ENCODE measurements at places on chromosomes 4 and X.
A peak's percentile ranks its signal among the peaks of the same experiment; 100 is the strongest.

- no peak for DNase-seq
These were observed 275.3 kb downstream of the CRLF2 start for GRCh38 chrX:936979-937769.

GRCh38 chr4:1540601-1541375 lies 134.5 kb upstream of the NKX1-1 start:
- DNase-seq: no peak

- peak; percentile 36 for DNase-seq
These were observed 88.5 kb upstream of the ETNPPL start for GRCh38 chr4:108851366-108851765.

- DNase-seq: peak; percentile 25
These were observed 101.8 kb downstream of the AGTR2 start for GRCh38 chrX:116272322-116272721.

GRCh38 chrX:111465669-111466068 lies 45.8 kb upstream of the SERTM2 start:
- DNase-seq: no peak

- DNase-seq: no peak
These were observed 6.6 kb downstream of the TMEM156 start for GRCh38 chr4:39025552-39026085.

DNA sequence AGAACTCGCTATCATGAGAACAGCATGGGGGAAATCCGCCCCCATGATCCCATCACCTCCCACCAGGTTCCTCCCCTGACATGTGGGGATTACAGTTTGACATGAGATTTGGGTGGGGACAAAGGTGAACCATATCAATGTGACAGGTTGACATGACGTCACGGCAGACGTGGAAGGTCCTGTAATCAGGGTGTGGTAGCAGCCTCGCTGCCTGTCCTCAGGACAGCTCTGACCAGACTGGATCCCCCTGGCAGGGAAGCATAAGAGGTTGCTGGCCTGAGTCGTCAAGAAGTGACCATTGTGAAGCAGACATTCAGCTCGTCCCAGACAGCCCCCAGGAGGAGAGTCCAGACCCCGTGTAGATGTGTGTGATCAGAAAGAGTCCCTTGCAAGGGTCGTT lies 104.6 kb downstream of the TNIP2 start:
- DNase-seq: no peak

DNA sequence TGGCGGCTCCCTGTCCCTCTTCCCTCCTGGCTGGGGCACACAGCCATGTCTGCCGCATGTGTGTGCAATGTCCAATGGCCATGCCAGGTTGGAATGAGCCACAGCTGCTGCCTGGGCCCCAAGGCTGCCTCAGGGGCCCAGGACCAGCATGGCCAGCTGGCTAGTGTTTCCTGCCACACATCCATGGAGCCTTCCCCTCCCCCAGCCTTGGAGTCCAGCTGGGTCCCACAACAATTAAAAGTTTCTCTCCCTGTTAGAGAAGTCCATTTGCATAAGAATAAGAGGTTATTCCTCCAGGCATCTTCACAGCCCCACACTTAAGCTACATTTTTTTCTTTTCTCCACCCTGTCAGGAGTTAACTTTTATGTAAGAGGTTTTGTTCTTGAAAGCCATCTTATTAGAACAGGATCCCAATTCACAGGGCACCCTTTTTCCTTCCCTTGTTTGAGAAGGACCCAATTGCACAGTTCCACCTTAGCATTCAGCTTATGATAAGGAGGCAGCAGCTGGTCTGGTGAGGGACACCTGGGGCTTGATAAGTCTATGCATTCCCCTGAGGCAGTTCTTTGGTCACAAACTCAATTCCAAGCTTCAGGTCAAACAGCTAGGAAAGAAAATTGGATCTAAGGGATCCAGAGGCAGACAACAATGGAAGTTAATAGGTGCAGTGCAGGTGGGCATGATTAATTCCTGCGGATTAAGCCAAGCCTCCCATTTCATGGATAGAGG lies 963.3 kb upstream of the GRIA3 start:
- DNase-seq: no peak

DNA sequence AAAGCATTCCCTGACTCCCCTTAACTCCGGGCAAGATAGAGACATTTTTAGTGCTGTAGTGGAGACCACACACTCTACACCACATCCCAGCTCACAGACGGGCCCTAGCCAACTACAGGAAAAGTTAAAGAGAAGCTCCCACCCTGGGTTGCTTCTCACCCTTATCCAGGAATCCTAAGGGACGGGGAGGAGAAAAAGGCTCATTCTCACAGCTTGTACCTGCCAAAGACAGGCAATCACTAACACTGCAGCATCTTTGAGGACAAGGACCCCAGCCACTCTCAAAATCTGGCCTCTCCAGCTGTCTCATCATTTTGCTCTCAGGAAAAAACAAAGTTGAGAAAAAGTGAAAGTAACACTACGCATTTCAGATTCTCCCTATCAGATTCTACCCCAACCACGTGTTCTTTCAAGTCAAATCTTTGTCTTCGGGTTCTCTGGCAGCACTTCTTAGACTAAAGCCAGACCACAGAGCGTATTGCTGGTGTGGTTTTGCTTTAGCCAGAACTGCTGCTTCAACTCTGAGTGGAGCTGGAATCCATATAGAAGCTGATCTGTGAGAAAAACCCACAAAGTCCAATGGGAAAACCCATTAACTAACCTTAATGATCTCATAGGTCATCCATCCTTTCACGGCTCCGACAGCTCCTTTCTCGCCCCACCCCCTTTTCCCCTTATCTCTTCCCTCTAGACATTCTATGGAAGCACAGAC lies 605.9 kb upstream of the DIPK2B start:
- peak; percentile 36 for DNase-seq

All from GM03348 (cell line).